Left cardiac atrium (tissue), 4 donors: ENCODE measurements at places on chromosomes 5 and 9. TPM values are rescaled to one million over a fixed set of nuclear protein-coding genes. Genes with fewer than 3 reads are reported as not detected.

DNA sequence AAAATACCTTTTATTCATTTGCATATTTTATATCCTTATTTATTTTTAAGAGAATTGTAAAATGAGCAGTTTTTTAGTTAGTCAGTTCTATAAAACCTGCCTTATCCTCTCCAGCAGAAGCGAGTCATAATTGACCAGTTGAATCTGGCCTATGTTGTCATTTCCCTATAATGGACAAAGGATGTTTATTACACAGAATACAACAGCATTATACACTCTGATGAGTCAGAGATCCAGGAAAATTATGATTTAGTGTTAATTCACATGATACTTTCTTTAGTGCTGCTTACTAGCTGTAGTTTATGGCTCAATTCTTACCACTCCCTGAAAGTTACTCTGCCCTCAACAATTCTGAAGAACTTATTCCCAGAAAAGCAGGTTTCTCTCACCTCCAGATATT lies 26.8 kb upstream of the LURAP1L start:
- no peak for DNase-seq

The PCDHA5 gene
- 0.08 TPM for total RNA-seq

DNA sequence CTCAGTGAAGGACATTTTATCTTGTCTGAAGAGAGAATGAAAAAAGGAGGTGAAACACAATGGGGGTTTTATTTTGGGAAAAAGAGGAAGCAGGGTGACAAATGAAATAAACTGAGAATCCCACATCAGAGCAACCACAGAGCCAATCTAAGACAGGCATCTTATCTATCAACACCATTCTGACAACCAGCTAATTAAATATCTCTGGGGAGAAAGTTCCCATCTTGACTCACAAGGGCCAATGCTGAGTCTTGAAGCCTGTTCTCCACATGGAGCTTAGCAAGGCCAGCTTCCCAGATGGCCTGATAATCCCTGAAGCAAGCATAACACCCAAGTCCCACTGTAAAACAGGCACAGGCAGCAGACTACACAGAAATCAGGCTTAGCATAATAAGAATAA lies 30.4 kb downstream of the DPYSL3 start:
- no peak for DNase-seq

DNA sequence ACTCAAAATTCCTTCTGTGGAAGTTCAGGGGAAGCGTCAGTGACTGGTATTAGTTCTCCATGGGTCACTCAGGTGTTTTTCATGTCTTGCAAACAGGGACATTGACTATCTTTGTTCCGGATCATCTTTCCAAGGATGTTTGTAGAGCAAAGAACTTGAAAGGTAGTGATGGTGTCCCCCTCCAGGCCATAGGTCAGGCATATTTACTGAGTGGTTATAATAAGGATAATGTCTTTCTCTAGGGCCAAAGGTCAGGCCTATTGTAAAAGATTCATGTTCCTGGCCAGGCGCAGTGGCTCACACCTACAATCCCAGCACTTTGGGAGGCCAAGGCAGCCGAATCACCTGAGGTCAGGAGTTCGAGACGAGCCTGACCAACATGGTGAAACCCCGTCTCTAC lies 614.8 kb downstream of the KIF4B start:
- DNase-seq: no peak

GRCh38 chr9:4296217-4296616 lies 3.7 kb downstream of the GLIS3 start:
- DNase-seq: no peak

The HACD4 gene
- total RNA-seq: 2.1 TPM

- DNase-seq: no peak
These were observed 57.1 kb upstream of the CER1 start for GRCh38 chr9:14779566-14780022.
